Trophoblast cell (in vitro differentiated cells and primary cell): ENCODE measurements at places on chromosomes 13 and 19.

GRCh38 chr19:13441810-13442512 is 64.3 kb downstream of the CACNA1A start:
- peak; percentile 44 for DNase-seq
- no peaks in the 10 kb centered on the region for H3K4me1 ChIP-seq
- no peaks in the 10 kb centered on the region for H3K36me3 ChIP-seq
- no peak overlapping the region for H3K27ac ChIP-seq
- no peak overlapping the region for H3K4me3 ChIP-seq

DNA sequence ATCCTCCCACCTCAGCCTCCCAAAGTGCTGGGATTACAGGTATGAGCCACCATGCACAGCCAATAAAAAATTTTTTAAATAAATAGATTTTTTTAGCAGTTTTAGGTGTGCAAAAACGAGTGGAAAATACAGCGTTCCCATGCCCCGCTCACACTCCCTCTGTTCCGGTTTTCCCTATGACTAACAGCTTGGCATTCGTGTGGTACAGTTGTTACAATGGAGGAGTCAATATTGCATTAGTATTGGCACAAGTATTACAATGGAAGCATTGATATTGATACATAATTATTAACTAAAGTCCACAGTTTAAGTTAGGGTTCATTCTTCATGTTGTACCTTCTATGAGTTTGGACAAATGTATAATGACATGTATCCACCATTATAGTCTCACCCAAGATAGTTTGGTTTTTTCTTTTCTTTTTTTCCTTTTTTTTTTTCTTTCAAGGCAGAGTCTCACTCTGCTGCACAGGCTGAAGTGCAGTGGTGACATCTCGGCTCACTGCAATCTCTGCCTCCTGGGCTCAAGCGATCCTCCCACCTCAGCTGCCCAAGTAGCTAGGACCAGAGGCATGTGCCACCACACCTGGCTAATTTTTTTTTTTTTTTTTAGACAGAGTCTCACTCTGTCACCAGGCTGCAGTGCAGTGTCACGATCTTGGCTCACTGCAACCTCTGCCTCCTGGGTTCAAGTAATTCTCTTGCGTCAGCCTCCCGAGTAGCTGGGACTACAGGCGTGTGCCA is 15.4 kb upstream of the RAB20 start:
- no peak overlapping the region for H3K27ac ChIP-seq
- H3K27me3 ChIP-seq: no peaks in the 10 kb centered on the region
- peaks cover 3% of the 10 kb centered on the region for H3K4me1 ChIP-seq
- no peak for DNase-seq

- no peaks in the 10 kb centered on the region for H3K4me1 ChIP-seq
- no peaks in the 10 kb centered on the region for H3K36me3 ChIP-seq
- peak; percentile 49 for DNase-seq
- no peaks in the 10 kb centered on the region for H3K27me3 ChIP-seq
- no peak overlapping the region for H3K27ac ChIP-seq
Observed at GRCh38 chr13:51912091-51912490, 50.3 kb downstream of the CCDC70 start.

DNA sequence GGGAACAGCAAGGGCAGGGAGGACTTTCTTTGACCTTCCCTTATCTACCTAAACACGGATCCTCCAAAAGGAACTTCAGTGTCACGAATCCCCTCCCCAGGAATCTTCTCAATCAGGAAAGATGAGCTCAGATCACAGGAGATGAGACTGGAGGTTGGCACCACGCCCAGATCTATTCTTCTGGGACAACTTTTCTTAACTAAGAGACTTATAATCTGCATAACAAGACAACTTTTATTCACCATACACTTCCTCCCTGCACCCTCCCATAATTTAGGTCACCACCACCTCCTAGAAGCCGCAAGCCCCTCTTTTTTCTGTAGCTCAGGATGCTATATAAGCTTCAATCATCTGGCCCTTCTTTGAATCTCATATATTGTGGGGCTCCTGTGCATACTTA is 19.2 kb upstream of the AKT2 start:
- peaks cover 5% of the 10 kb centered on the region for H3K4me1 ChIP-seq
- H3K36me3 ChIP-seq: no peaks in the 10 kb centered on the region

DNA sequence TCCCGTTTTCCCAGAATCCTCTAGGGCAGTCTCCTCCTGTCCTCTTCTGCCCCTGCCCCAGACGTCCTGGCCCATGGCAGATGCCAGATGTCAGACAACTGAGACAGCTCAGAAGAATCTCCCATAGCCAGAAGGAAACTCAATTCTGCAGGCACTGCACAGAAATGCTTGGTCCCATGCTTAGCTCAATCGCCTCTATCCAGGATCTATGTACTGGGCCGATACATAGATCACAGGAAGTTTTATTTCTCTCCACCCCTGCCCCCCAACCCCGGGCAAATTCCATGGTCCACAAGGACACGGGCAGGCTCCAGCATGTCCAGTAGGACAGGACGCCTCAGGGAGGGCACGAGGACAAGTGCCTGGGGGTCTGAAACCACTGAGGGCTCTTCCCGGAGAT is 4.8 kb downstream of the MBD3 start:
- no peaks in the 10 kb centered on the region for H3K27me3 ChIP-seq
- DNase-seq: peak; percentile 96
- H3K4me3 ChIP-seq: no peak overlapping the region

DNA sequence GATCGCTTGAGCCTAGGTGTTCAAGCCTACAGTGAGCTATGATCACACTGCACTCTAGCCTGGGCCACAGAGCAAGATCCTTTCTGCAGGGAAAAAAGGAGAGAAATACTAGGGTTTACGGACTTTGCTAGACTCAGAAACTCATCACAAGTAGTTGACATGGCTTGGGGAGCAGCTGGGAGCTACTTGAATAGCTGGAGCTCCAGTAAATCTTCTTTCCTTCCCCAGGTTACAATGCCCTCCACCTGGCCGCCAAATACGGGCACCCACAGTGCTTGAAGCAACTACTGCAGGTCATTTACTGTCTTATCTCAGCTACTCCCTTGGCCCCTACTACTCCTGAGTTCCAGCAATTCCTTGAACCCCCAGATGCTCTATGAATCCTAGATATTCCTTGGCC is 19.3 kb downstream of the ANKRD24 start:
- no peaks in the 10 kb centered on the region for H3K36me3 ChIP-seq
- H3K27me3 ChIP-seq: peaks cover 4% of the 10 kb centered on the region
- H3K4me1 ChIP-seq: no peaks in the 10 kb centered on the region
- DNase-seq: no peak

DNA sequence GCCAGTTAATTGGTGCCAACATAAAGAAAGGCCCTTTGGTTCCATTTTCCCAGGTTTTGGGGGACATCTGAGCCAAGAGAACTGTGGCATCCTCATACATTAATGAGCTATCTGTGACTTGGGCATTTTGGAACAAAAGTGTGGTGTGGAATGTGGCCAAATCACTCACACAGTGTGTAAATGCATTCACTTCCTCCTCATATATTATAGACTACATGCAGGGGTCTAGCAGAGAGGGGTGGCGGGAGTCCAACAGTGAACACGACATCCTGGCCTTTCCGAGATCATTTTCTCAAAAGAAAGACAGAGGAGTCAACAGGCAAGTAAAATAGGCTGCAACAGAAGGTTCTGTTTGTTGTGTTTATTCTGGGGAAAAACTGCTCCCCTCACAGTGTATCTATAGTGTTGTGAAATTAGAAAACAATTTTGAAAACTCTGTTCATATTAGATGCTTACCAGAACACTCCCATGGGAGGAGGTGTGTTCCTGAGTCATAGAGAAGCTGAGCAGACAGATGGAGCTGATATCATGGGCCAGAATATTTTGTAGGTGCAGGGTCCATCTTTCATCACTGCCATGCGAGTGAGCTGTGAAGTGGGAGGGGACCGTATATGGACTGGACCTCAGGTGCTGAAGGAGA is 36.9 kb downstream of the PABPC3 start:
- H3K36me3 ChIP-seq: no peaks in the 10 kb centered on the region
- DNase-seq: no peak
- no peak overlapping the region for H3K4me3 ChIP-seq
- no peak overlapping the region for H3K27ac ChIP-seq
- no peaks in the 10 kb centered on the region for H3K27me3 ChIP-seq

GRCh38 chr13:48896312-48896711 is 79.4 kb upstream of the FNDC3A start:
- H3K27ac ChIP-seq: no peak overlapping the region
- peak; percentile 19 for DNase-seq
- no peaks in the 10 kb centered on the region for H3K27me3 ChIP-seq
- H3K36me3 ChIP-seq: no peaks in the 10 kb centered on the region

- no peak overlapping the region for H3K4me3 ChIP-seq
- no peaks in the 10 kb centered on the region for H3K36me3 ChIP-seq
- no peaks in the 10 kb centered on the region for H3K27me3 ChIP-seq
- DNase-seq: no peak
- no peaks in the 10 kb centered on the region for H3K4me1 ChIP-seq
Observed at GRCh38 chr13:48214519-48215121, 18.4 kb upstream of the ITM2B start.

GRCh38 chr19:35642312-35642711 is 767 bp downstream of the ETV2 start:
- no peaks in the 10 kb centered on the region for H3K27me3 ChIP-seq
- peaks cover 11% of the 10 kb centered on the region for H3K36me3 ChIP-seq
- peaks cover 24% of the 10 kb centered on the region for H3K4me1 ChIP-seq
- DNase-seq: no peak

DNA sequence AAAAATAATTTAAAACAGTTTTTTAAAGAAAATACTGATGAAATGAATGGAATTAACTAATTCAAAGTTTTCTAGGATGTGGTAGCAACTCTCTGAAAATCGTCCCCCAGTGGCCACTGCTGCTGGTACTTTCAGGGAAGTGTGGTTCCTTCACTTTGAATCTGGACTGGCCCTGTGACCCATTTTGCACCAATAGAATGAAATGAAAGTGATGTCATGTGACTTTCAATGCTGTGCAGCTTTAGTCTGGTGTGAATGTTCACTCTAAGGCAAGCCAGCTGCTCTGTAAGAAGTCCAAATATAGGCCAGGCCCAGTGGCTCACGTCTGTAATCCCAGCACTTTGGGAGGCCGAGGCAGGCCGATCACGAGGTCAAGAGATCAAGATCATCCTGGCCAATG is 26.4 kb upstream of the HNRNPA1L2 start:
- H3K36me3 ChIP-seq: no peaks in the 10 kb centered on the region
- H3K27ac ChIP-seq: no peak overlapping the region
- no peak for DNase-seq
- no peak overlapping the region for H3K4me3 ChIP-seq
- no peaks in the 10 kb centered on the region for H3K27me3 ChIP-seq
